Nephron progenitor cell (in vitro differentiated cells): ENCODE measurements at places on chromosomes 4 and X.

DNA sequence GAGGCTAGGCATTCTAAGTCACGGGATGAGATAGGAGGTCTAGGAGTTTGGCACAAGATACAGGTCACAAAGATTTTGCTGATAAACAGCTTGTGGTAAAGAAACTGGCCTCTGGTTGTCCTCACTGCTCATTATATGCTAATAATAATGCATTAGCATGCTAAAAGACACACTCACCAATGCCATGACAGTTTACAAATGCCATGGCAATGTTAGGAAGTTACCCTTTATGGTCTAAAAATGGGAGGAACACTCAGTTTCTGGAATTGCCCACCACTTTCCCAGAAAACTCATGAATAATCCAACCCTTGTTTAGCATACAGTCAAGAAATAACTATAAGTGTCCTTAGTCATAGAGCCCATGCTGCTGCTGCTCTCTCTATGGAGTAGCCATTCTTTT, 286.9 kb downstream of the ZNF674 start:
- no peak for DNase-seq
- no peak overlapping the region for H3K4me3 ChIP-seq
- H3K4me1 ChIP-seq, result peaks cover 5% of the 10 kb centered on the region
- peaks cover 6% of the 10 kb centered on the region for H3K27me3 ChIP-seq

GRCh38 chr4:88949605-88950004, 107.4 kb downstream of the FAM13A start:
- H3K36me3 ChIP-seq, result peaks cover 58% of the 10 kb centered on the region
- DNase-seq, result no peak
- no peaks in the 10 kb centered on the region for H3K27me3 ChIP-seq

- no peak overlapping the region for H3K27ac ChIP-seq
- peaks cover 12% of the 10 kb centered on the region for H3K36me3 ChIP-seq
- H3K4me3 ChIP-seq, result peak overlapping the region; percentile 98
These were observed 2.2 kb downstream of the RP2 start for GRCh38 chrX:46838974-46839480.

DNA sequence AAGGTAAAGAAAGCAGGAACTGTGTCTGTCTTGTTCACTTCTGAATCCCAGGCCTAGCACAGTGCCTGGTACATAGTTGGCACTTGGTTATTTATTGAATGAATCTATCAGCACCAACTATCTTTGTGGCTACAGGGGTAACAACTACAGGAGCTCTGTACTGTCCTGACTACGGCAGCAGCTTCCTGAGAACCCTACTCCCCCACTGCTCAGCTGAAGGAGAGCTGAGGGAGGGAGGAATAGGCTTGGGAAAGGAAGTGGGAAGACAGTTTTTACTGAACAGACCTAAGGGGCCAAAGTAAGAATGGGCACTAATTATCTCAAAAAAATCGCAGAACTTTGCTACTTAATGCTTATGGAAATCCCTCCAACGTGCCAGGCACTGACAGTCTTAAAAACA, 156.1 kb upstream of the RAPGEF2 start:
- no peaks in the 10 kb centered on the region for H3K4me1 ChIP-seq
- H3K4me3 ChIP-seq, result no peak overlapping the region
- peaks cover 3% of the 10 kb centered on the region for H3K27me3 ChIP-seq
- H3K36me3 ChIP-seq, result no peaks in the 10 kb centered on the region
- H3K27ac ChIP-seq, result no peak overlapping the region

DNA sequence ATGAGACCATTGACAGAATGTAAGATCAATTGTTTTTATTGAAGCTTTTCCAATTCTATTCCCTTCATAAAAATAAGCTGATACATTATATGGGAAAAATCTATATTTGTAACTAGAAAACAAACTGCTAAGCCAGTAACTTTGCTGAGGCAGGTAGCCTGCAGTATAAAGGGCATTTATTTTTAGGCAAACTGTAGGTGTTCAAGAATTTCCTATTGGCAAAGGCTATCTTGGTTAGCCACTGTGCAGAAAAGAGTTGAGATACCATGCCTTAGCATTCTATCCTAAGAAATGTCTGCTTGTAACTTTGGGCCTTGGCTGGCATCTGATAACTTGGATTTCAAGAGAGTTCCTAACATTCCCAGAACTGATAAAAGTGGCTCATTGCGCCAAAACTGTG, 18.5 kb upstream of the PRRG1 start:
- no peak for DNase-seq
- H3K27ac ChIP-seq, result no peak overlapping the region
- peaks cover 2% of the 10 kb centered on the region for H3K27me3 ChIP-seq

DNA sequence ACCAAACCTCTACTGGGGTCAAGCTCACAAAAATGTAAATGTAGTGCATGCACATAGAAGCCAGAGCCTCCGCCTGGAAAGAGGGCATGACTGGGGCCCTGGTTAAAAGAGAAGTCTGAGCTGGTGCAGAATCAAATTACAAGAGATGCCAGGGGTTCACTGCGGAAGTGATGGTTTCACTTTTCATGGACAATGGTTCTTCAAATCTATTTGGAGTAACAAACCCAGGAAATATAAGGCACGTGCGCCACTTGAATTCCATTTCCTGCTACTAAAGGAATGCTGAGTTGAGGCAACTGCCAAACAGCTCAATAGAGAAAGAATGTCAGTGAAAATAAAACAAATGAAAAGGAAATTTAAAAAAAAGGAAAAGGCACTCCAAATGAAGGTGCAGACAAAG, 79.8 kb downstream of the FUNDC1 start:
- H3K4me1 ChIP-seq, result peaks cover 5% of the 10 kb centered on the region
- no peaks in the 10 kb centered on the region for H3K27me3 ChIP-seq
- no peak for DNase-seq
- no peaks in the 10 kb centered on the region for H3K36me3 ChIP-seq
- H3K4me3 ChIP-seq, result no peak overlapping the region

DNA sequence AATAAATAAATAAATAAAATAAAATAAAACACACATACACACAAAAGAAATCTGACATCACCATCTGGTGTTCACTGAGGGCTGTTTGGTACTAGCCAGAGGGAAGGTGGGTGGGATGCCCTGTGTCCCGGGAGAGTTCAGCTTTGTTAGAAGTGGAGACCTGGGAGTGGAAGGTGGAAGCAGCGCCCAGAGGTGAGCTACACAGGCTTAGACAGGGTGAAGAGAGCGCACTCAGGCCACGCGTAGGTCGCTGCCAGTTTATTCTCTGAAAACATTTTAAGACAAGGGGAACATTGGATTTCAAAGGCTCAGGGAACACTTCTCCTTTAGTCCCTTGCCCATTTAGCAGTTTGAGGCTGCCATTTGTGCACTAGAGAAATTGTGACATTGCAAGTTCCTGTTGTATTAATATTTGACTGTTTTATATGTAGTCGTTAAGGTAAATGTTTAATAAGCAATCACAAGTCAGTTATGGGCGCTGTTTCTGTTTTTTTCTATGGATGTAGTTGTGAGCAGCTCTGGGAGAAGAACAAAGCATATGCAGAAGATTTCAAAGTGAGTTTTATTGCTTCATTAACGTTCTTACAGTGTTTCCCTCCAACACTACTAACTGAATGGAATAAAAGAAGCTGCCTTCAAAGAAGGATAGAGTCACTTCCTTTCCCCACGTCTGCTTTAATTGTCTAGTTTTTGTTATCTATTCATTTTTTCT, 405.5 kb upstream of the NR3C2 start:
- H3K27ac ChIP-seq, result peak overlapping the region; percentile 75
- H3K4me3 ChIP-seq, result no peak overlapping the region
- H3K27me3 ChIP-seq, result peaks cover 4% of the 10 kb centered on the region
- H3K4me1 ChIP-seq, result peaks cover 25% of the 10 kb centered on the region
- DNase-seq, result no peak

- peaks cover 5% of the 10 kb centered on the region for H3K4me1 ChIP-seq
- no peaks in the 10 kb centered on the region for H3K36me3 ChIP-seq
- no peak for DNase-seq
- no peak overlapping the region for H3K4me3 ChIP-seq
These were observed 1420.2 kb downstream of the PCDH18 start for GRCh38 chr4:136112116-136112515.

DNA sequence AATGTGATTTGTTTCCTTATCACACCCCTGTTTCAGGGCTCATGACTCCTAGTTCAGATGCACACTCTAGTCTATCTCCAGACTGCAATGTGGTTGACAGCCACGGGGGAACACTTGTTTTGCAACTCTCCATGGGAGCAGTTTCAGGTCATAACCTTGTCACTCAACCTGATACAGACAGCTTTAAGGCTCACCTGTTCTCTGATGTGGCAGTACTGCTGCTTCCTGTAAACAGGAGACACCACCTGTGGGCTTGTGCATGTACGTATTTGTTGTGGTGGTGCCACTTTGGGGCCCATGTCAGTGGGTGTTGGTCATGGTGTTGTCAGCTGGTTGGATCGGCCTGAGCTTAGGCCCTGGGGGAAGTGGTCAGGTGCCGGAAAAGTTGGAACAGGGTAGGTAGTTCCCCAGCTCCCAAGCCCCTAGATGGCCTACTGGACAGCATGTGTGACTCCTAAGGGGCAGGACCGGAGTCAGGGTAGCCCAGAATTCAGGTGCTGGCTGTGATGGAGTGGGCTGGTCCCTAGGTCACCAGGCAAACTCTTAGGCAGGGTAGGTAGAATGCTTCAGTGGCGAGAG, 46.2 kb downstream of the FAM9B start:
- H3K36me3 ChIP-seq, result no peaks in the 10 kb centered on the region
- no peak overlapping the region for H3K27ac ChIP-seq
- no peaks in the 10 kb centered on the region for H3K27me3 ChIP-seq

DNA sequence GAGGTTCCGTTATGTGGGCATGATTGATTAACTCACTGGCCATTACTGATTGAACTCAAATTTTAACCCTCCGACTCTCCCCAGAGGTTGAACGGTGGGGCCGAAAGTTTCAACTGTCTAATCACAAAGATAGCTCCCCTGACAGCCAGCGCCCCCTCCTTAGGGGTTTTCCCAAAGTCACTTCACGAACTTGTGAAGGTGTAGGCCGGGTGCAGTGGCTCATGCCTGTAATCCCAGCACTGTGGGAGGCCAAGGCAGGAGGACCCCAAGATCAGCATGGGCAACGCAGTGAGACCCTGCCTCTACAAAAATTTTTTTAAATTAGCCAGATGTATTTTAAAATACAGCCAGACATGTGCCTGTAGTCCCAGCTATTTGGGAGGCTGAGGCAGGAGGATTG, 39.8 kb upstream of the RBM47 start:
- H3K4me3 ChIP-seq, result no peak overlapping the region
- H3K36me3 ChIP-seq, result no peaks in the 10 kb centered on the region
- peaks cover 28% of the 10 kb centered on the region for H3K4me1 ChIP-seq
- no peak for DNase-seq

GRCh38 chr4:77699731-77700210, 94.2 kb downstream of the CXCL13 start:
- DNase-seq, result peak; percentile 42
- no peaks in the 10 kb centered on the region for H3K27me3 ChIP-seq
- H3K36me3 ChIP-seq, result no peaks in the 10 kb centered on the region

GRCh38 chr4:184851200-184851541, 25.4 kb upstream of the ACSL1 start:
- H3K4me3 ChIP-seq, result no peak overlapping the region
- H3K27me3 ChIP-seq, result peaks cover 11% of the 10 kb centered on the region
- no peaks in the 10 kb centered on the region for H3K36me3 ChIP-seq
- no peaks in the 10 kb centered on the region for H3K4me1 ChIP-seq
- H3K27ac ChIP-seq, result no peak overlapping the region

DNA sequence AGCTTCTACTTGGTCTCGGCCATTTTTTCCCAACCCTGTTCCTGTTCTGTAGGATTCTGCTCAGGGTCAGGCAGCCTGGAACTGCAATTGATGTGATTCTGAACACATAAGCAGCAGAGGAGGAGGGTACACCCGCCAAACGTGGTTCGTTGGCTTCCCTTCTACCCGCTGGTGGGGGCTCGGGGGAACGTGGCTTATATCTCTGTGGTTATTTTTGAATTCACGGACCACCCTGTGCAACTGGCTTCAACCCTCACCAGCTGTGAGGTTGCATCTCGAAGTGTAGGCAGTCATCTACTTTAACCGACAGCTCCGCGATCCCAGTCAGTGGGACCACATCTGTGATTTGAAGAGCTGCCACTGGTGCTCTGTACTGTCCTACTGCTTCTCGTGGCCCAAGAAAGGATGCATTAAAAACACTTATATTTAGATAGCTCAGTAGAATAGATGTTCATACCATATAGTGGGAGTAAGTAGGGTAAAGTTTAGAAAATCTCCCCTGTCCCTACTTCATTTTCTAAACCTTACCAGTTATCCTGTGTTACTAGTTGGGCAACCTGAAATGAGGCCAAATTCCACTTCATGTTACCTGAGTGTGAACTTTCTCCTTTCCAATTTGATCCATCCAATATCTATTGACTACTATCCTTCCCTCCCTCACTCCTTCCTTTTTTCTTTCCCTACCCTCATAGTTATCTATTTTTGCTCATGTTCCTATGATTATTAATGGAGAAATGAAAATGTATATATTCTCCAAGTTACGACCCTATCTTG, 80.4 kb upstream of the BCOR start:
- H3K36me3 ChIP-seq, result no peaks in the 10 kb centered on the region
- H3K4me3 ChIP-seq, result no peak overlapping the region
- DNase-seq, result no peak
- peaks cover 11% of the 10 kb centered on the region for H3K27me3 ChIP-seq
- H3K27ac ChIP-seq, result no peak overlapping the region

DNA sequence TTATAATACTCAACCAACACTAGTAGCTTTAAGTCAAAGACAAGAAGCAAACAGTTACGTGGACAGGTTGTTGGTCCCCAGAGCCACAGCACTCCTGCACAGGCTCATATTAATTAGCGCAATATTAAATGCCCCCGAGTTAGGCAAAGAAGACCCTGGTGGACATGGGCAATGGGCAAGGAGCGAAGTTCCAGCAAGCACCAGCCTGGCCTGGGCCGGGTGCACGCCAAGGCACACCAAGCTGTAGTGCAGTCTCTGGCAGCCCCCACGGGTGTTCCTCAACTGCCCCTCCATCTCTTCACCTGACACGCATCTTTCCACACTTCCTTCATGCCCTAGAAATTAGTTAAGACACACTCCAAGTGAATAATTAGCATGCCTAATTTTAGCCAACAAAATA, 20.1 kb downstream of the FAT1 start:
- peaks cover 88% of the 10 kb centered on the region for H3K36me3 ChIP-seq
- no peak overlapping the region for H3K4me3 ChIP-seq
- H3K27me3 ChIP-seq, result no peaks in the 10 kb centered on the region
- H3K4me1 ChIP-seq, result peaks cover 48% of the 10 kb centered on the region

- no peaks in the 10 kb centered on the region for H3K36me3 ChIP-seq
- H3K4me1 ChIP-seq, result peaks cover 6% of the 10 kb centered on the region
- no peak overlapping the region for H3K4me3 ChIP-seq
- no peak for DNase-seq
- no peaks in the 10 kb centered on the region for H3K27me3 ChIP-seq
These were observed 74.8 kb downstream of the HMGB2 start for GRCh38 chr4:173259310-173259709.

GRCh38 chr4:95949136-95949765, 109.4 kb downstream of the PDHA2 start:
- peaks cover 6% of the 10 kb centered on the region for H3K27me3 ChIP-seq
- no peaks in the 10 kb centered on the region for H3K4me1 ChIP-seq
- DNase-seq, result no peak
- H3K27ac ChIP-seq, result no peak overlapping the region
- H3K4me3 ChIP-seq, result no peak overlapping the region

DNA sequence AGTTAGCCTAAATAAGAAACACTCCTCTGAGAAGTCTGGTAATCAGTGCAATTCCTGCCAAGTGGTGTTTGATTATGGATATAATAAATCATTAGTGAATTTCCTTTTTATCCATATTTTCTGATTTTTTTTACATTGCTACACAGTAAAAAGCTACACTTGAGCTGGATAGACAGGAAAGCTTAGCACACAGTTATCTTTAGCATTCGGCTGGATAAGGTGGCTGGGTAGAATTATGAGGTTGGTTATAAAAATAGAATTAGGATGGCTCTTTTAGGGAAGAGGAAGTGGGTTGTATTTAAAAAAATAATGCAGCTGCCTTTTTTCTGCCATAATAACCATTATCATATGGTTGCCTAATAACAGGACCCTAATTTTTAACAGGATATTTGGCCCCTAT, 460.6 kb downstream of the NAF1 start:
- H3K27me3 ChIP-seq, result peaks cover 3% of the 10 kb centered on the region
- H3K27ac ChIP-seq, result no peak overlapping the region
- H3K4me3 ChIP-seq, result no peak overlapping the region
- H3K36me3 ChIP-seq, result no peaks in the 10 kb centered on the region
